ENCODE measurements at places on chromosomes 5 and 9. TPM values are rescaled to one million over a fixed set of nuclear protein-coding genes. Genes with fewer than 3 reads are reported as not detected.

Gene MGAT1
- polyA plus RNA-seq: 86.6 TPM

Gene CRHBP
- polyA plus RNA-seq: 25.7 TPM

Gene AUH
- 36.8 TPM for polyA plus RNA-seq

Gene ESM1
- polyA plus RNA-seq: 13.0 TPM

Gene ZNF454
- polyA plus RNA-seq: 8.0 TPM

Gene HK3
- 0.83 TPM for polyA plus RNA-seq

Gene PCDHA6
- 0.46 TPM for polyA plus RNA-seq

Gene SLC25A2
- polyA plus RNA-seq: not detected

DNA sequence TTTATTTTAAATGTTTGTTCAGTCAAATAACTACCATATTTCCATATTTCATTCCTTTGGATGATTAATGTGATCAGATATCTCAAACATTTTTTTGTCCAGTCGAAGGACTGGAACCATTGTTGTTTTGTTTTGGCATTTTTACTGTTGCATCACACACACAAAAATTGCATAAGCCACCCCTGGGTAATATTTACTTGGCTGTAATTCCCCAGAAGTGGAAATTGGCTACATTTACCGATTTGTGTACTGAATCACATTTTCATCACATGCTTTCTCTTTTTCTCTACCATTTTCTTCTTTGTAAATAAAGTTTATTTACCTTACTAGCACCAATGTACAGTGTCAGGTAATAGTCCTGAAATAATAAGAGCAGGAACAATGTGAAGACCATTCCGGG lies 1729.7 kb upstream of the WWC1 start:
- DNase-seq: no peak

DNA sequence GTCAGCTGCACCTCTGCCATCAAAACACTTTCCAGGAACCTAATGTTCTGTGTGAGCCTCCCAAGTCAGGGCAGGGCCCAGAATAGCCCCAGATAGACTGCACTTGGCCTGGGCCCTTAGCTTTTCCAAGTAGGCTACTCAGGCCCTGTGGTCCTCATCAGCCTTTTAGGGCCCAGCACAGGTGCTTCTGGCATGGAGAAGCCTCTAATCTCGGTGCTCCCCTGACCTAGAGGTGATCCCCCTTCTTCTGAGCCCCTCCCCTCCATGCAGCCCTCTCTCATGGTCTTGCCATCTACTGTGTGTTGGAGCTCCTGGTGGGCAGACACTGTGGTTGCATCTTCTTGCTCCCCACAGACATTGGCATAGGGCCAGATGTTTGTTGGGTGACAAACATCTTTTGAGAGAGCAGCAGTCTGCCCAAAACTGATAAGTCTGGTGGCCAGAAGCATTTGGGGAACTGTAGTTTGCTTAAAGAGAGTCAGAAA lies 28.1 kb downstream of the FRMPD1 start:
- no peak for DNase-seq

DNA sequence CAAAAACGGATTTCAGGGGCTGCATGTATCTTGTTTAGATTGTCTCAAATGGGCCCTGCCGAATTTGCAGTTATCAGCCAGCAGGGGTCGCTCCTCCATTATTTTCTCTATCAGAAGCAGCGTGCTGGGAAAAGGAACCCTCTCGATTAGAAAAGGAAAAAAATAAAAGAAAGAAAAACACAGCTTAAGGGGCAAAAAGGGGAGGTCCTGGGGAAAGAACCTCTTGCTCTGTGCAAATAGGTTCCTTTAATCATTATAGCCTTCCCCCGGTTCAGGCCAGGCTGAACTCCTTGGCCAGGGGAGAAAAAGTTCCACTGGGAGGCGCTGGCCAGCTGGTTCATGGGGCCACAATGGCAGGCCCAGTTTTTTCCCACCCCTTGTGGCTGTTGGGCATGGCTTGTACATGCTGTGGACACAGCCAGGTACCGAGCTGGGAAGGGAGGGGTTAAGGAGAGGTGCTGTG lies 25.0 kb upstream of the CAPSL start:
- DNase-seq: no peak

GRCh38 chr5:61559722-61560121 lies 227.7 kb downstream of the ZSWIM6 start:
- no peak for DNase-seq

DNA sequence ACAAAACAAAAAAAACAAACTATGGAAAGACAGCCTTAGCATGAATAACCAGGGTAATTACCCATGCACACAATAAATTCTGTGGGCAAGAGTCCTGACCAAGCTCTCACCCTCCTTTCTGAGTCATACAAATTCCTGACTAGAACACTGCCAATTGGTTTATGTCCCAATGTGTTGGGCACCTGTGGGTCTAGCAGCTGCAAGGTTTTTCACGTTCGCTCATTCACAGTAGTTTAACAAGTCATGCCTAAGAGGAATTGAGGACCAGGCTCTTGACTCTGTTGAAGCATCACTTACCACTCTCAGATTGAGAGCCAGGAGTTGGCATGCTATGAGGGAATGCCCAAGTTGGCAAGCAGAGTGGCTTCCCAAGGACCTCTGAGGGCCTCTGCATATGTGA lies 205.5 kb upstream of the SLC24A2 start:
- no peak for DNase-seq

DNA sequence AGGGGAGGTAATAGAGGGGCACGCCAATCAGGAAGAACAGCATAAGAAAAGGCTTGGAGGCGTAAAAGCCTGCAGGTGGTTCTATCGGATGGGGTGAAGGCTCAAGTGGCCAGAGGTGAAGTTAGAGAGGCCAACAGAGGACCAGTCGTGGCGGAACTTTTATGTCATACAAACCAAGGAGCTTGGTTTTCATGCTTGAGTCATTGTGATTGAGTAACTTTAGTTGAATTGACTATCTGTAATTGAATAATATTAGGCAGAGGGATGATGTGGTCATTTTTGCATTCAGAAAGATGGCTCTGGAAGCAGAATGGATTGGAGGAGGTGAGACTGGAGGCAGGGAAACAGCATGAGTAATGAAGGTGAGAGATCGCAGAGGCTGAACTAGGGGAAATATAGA lies 7.2 kb upstream of the SPINK4 start:
- no peak for DNase-seq

DNA sequence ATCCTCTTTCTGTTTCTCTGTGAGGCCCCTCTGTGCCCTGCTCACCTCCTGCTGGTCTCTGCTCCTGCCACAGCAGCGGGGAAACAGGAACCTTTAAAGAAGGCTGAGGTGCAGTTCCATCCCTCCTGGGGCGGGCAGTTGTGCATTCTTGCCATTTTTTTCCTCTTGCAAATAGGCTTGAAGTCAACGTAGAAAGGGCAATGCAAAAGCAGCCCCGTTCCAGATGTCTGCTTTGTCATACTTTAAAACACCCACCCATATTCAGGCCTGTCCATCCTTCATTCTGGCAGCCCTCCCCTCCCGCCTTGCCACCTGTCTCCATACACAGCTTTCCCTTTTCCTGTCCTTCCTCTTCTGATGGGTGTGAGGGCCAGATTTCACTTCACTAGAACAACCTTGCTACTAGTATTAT lies 65.4 kb upstream of the KLF9 start:
- DNase-seq: no peak

- no peak for DNase-seq
These were observed 182.9 kb upstream of the MEF2C start for GRCh38 chr5:89065919-89066318.

- DNase-seq: no peak
These were observed 24.4 kb downstream of the LMNB1 start for GRCh38 chr5:126801174-126801991.

GRCh38 chr5:109654455-109654854 lies 35.3 kb upstream of the MAN2A1 start:
- no peak for DNase-seq

GRCh38 chr9:92291577-92291976 lies 1.9 kb downstream of the IARS1 start:
- DNase-seq: no peak

DNA sequence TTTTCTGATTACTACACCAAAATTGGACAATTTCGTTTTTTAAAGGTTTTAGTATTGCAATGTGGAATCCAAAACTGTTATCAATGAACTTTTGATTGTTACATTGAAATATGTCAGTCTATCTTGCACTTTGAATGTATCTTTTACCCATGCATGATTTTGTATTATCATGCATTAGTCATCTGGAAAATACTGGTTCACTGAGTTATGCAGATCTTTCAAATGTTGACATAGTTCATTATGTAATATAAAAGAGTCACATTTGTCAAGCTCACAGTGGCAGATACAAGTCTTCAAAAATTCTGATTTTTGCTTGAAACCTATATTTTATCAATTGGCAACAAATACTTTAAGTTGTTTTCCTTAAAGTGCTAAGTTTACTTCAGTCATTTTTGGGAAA lies 85.2 kb downstream of the NR3C1 start:
- DNase-seq: no peak

DNA sequence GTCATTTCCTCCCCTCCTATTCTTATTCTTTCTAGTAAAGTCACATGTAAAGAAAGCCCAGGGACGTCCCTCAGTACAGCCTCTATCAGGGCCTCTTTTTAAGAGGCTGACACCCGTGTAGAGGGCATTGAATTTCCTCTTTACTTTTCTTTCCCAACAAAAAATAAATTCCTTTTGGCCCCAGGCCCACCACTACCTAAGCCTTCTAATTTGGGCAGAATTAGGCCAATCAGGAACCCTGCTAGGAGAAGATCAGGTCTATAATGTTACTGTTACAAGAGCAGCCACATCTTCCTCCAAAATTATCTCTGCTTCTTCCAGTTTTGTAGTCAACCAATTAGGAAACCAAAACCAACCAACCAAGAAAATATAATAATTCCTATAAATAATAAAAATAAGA lies 189.6 kb upstream of the NREP start:
- no peak for DNase-seq

GRCh38 chr9:137435980-137436760 lies 5.0 kb downstream of the ENTPD8 start:
- no peak for DNase-seq

- DNase-seq: no peak
These were observed 320.3 kb downstream of the SPATA31D1 start for GRCh38 chr9:82308836-82309235.

- DNase-seq: no peak
These were observed 162.2 kb downstream of the EBF1 start for GRCh38 chr5:158937381-158937952.

GRCh38 chr5:104297076-104297475 lies 734.5 kb upstream of the NUDT12 start:
- DNase-seq: no peak

- DNase-seq: no peak
These were observed 82.4 kb downstream of the RAPGEF1 start for GRCh38 chr9:131657456-131657855.

GRCh38 chr5:58746321-58746720 lies 163.4 kb downstream of the RAB3C start:
- DNase-seq: no peak

GRCh38 chr9:10059044-10059443 lies 553.8 kb downstream of the PTPRD start:
- DNase-seq: no peak

DNA sequence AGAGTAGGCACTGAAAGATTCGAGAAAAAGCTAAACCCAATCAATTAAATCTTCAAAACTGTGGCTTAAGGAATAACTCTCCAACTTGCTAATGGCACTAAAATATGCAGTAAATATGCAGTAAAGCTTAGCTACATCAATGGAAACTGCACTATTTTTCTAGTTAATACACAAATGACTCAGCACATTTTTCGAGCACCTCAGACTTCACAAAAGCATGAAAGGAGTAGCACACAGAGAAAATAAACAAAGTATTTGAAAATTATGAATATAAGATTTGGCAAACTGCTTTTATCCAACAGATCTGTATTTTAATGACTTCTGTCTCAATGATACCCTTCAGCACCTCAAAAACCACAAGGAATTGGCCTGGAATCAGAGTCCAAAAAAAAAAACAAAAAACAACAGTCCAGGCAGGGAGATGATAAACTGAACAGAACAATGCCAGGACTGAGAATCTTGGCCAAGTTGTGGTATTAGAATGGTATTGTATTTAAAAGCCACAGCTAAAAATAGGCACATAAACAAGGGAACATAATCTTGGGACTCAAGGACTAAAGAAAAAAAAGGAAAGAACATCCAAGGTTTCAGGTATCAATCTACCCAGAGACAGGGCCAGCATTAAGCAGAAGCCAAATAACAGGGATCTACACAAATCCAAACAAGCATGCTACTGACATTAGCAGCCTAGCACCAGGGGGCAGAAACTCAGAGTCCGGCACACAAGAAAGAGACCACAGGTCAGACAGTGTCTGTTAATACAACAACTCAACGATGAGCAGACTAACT lies 21.4 kb downstream of the TMEM245 start:
- DNase-seq: peak; percentile 20

DNA sequence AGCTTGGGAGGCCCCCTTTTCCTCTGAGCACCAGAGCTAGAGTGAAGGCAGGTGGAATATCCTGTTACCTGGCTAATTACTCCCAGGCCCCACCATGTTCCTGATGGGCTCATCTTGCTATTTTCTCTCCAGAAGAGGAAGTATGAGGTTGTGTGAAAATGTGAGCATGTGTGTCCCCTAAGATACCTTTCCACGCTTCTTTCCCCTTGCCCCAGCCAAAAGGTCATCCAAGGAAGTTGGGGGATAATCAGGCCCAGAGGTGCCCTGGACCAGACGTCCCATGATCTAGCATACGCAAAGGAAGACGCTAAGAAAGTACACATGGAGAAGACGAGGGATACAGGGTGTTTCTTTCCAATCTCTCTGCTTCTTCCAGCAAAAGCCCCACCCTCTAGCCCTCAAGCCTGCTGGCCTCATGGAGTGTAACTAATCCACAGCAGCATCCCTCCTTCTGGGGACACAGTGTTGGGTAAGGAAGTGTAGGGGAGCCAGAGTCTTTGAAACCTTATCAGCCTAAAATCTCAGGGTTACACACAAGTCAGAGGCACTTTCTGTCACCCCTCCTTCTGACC lies 115.3 kb downstream of the SLC1A3 start:
- DNase-seq: no peak

GRCh38 chr9:97398999-97399758 lies 12.7 kb upstream of the TDRD7 start:
- no peak for DNase-seq

DNA sequence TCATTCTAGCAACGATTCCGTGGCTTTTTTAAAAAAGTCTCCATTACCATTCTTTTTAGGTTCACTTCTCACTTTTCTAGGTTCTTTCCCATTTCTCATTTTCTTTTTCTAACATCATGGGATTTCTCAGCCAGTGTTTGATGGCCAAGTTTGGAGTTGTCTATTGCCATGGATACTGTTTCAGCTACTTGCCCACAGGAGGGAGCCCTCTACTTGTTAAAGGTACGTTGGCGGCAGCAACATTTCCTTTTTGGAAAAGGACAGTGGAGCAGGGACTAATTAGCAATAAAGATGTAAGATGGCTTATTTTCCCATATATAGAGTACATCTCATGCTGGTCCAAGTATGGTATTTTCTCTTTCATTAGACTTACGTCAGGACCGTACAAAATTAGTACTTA lies 2257.5 kb upstream of the C9orf72 start:
- DNase-seq: peak; percentile 5

Data from left renal cortex interstitium (tissue), 4 donors.